ENCODE measurements at places on chromosomes 7 and 10. TPM values are rescaled to one million over a fixed set of nuclear protein-coding genes. Genes with fewer than 3 reads are reported as not detected.

Gene NPFFR1
- total RNA-seq = not detected

Gene FXYD4
- total RNA-seq = not detected

Gene ADAM8
- 1.2 TPM for total RNA-seq

Gene KLF14
- under 0.01 TPM for total RNA-seq

Gene ZFAND4
- total RNA-seq = 6.6 TPM

Gene C7orf57
- total RNA-seq = not detected

Gene ASZ1
- total RNA-seq = not detected

Gene SNCG
- 3.3 TPM for total RNA-seq

Gene LIPK
- total RNA-seq = not detected

Gene TMEM130
- total RNA-seq = 0.30 TPM

Gene ANKRD22
- total RNA-seq = not detected

Gene SLIT1
- 0.05 TPM for total RNA-seq

Gene GIMAP8
- not detected for total RNA-seq

Gene ZNF365
- total RNA-seq = 2.8 TPM

Gene PIK3CG
- total RNA-seq = not detected

Gene AKR1C4
- total RNA-seq = not detected

Gene TLX1
- not detected for total RNA-seq

Gene GRM8
- total RNA-seq = not detected

Gene HOGA1
- total RNA-seq = 0.32 TPM

Gene IL6
- 23.2 TPM for total RNA-seq

Gene CDHR1
- under 0.01 TPM for total RNA-seq

Data from smooth muscle cell of the umbilical artery (primary cell).